ENCODE measurements at places on chromosomes 4 and X. TPM values are rescaled to one million over a fixed set of nuclear protein-coding genes. Genes with fewer than 3 reads are reported as not detected.

DNA sequence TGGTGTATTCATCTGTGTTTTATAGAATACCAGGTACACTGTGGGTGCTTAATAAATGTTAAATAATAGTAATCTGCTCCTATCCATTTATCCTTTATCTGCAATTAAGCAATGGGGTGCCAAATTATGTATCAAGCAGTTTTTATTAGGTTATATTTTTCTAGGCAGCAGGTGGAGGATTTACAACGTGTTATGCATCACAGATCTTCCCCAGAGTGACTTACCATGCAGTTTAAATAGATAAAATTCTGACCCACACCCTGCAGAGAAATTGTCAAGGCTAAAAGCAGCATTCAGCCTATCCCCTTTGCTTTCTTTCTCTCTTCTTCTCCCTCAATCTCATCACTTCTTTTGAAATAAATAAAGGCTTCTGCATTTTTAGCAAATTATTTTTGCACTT, 306.4 kb downstream of the CXXC4 start:
- no peaks in the 10 kb centered on the region for H3K27me3 ChIP-seq
- no peak overlapping the region for H3K4me3 ChIP-seq
- no peak overlapping the region for H3K27ac ChIP-seq
- DNase-seq = no peak
- H3K4me1 ChIP-seq = no peaks in the 10 kb centered on the region

DNA sequence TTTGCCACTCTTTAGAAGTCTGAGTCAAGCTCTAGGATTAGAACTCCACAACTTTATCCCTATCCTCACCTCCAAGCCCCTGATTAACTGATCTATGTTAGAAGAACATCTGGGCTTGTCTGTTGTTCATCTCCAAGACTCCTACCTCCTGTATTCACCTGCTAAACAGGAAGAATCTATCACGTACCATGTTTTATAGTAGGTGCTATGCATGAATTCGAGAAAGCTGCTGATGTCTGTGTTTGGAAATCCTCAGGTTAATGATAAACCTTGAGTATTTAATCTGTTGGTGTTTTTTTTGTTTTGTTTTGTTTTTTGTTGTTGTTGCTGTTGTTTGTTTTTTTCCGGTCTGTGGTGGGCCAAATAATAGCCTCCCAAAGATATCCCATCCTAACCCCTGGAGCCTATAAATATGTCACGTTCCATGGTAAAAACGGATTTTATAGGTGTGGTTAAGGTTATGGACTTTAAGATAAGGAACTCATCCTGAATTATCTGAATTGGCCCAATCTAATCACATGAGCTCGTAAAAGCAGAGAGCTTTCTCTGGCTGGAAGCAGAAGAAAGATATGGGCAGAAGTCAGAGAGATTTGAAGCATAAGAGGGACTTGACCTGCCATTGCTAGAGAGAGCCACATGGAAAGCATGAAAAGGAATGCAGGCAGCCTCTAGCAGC, 101.2 kb upstream of the DUSP21 start:
- no peaks in the 10 kb centered on the region for H3K27me3 ChIP-seq
- H3K27ac ChIP-seq = no peak overlapping the region
- no peak for DNase-seq
- H3K36me3 ChIP-seq = no peaks in the 10 kb centered on the region
- no peak overlapping the region for H3K4me3 ChIP-seq
- no peaks in the 10 kb centered on the region for H3K4me1 ChIP-seq

GRCh38 chr4:5719350-5720055, 8.5 kb downstream of the EVC start:
- H3K4me1 ChIP-seq = peaks cover 56% of the 10 kb centered on the region
- no peaks in the 10 kb centered on the region for H3K27me3 ChIP-seq
- no peak for DNase-seq
- H3K36me3 ChIP-seq = no peaks in the 10 kb centered on the region
- H3K27ac ChIP-seq = no peak overlapping the region

Gene ITIH6
- total RNA-seq = not detected

- no peaks in the 10 kb centered on the region for H3K36me3 ChIP-seq
- no peaks in the 10 kb centered on the region for H3K27me3 ChIP-seq
- no peak for DNase-seq
- H3K4me3 ChIP-seq = no peak overlapping the region
- no peak overlapping the region for H3K27ac ChIP-seq
These were observed 48.3 kb downstream of the USP9X start for GRCh38 chrX:41133551-41133950.

DNA sequence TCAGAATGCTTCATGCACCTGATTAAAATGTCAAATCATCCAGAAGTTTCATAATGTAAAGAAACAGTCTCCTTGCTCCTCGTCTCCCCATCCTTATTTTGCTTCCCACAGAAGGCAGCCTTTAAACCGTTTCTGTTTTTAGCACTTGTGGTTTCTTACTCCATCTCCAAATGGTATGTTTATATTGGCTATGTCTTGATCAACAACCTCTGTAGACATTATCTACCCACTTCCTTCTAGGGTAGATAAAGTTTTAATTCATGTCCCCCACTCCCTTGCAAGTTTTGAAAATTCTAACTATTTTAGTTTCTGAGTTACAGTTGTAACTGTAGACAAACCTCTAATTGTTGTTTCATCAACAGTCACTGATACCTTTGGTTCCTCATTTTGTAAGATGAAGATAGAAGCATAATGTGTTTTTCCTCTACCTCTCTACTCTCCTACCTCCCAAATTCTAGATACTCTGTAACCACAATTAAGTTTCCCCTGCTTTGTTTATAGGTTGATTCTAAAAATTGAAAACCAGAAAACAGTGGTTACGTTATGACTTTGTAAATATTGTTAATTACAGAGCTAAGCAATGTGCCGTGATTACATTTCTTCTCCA, 291.7 kb upstream of the GATB start:
- no peak for DNase-seq
- H3K4me3 ChIP-seq = no peak overlapping the region
- no peak overlapping the region for H3K27ac ChIP-seq
- H3K36me3 ChIP-seq = no peaks in the 10 kb centered on the region
- no peaks in the 10 kb centered on the region for H3K4me1 ChIP-seq

Gene CXorf51B
- total RNA-seq = not detected

DNA sequence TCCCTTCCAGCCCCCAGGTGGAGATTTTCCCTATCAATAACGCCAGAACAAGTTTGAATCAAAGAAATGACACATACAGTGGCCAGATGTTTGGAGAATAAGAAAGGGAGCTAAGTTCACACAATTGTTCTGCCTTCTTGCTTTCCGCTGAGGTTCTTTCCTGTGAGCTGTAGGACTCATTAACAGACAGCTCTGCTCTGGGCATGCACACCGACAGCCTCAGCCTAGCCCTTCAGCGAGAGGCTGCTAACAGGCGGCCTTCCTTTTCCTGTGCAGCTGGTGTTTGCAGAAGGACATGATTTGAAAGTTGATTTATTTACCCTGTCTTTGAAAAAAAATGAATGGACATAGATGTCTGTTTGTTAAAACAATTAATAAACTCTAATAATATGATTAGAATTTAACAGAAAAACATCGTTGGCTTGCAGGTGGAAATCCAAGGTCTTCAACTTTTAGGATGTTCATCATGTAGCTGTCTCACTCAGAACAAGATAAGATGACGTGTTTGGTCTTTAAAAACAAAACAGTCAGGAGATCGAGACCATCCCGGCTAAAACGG, 183.3 kb downstream of the KDR start:
- no peaks in the 10 kb centered on the region for H3K4me1 ChIP-seq
- no peak overlapping the region for H3K4me3 ChIP-seq
- no peak overlapping the region for H3K27ac ChIP-seq
- DNase-seq = no peak
- no peaks in the 10 kb centered on the region for H3K27me3 ChIP-seq
- no peaks in the 10 kb centered on the region for H3K36me3 ChIP-seq

Gene GRIA3
- 2.3 TPM for total RNA-seq

Gene MTCP1
- total RNA-seq = 5.3 TPM

DNA sequence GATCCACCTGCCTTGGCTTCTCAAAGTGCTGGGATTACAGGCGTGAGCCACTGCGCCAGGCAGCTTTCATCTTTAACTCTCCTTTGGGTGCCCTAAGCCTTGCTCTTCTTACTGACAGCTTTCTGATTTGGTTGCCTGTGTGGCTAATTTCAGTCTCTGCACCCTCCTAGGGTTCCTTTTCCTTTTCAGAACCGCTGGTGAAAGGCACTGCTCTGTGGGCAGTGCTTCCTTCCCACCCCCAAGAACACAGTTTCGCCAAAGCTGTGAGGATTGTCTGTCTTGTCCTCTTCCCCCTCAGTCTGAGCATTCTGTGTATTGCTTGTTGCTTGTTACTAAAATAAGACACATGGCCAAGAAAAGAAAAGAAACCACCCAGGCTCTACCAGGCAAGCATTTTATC, 101.4 kb upstream of the FRMPD3 start:
- H3K36me3 ChIP-seq = no peaks in the 10 kb centered on the region
- no peak for DNase-seq
- H3K27ac ChIP-seq = no peak overlapping the region
- H3K4me3 ChIP-seq = no peak overlapping the region
- no peaks in the 10 kb centered on the region for H3K27me3 ChIP-seq

DNA sequence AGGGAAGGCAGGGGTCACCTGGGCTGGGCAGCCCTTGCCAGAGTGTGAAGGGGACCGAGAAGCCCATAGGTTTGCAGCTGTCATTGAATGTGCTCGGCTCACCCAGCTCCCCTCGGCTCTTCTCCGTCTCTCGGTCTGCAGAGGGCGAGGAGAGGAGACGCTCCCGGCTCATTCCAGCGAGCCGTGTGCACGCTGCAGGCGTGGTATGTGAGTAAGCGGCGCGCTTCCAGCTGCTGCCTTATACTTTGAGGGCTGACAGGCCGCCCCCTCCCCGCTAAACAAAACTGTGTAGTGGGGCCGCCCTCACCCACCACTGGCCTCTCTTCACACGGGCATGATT, 23.0 kb upstream of the BCORL1 start:
- H3K36me3 ChIP-seq = no peaks in the 10 kb centered on the region
- no peaks in the 10 kb centered on the region for H3K4me1 ChIP-seq
- no peak overlapping the region for H3K4me3 ChIP-seq
- no peaks in the 10 kb centered on the region for H3K27me3 ChIP-seq
- no peak overlapping the region for H3K27ac ChIP-seq

Gene PDZD4
- total RNA-seq = 22.2 TPM

GRCh38 chr4:139484783-139485311, 30.9 kb downstream of the RAB33B start:
- no peaks in the 10 kb centered on the region for H3K36me3 ChIP-seq
- no peaks in the 10 kb centered on the region for H3K4me1 ChIP-seq
- no peak overlapping the region for H3K27ac ChIP-seq
- no peak overlapping the region for H3K4me3 ChIP-seq

DNA sequence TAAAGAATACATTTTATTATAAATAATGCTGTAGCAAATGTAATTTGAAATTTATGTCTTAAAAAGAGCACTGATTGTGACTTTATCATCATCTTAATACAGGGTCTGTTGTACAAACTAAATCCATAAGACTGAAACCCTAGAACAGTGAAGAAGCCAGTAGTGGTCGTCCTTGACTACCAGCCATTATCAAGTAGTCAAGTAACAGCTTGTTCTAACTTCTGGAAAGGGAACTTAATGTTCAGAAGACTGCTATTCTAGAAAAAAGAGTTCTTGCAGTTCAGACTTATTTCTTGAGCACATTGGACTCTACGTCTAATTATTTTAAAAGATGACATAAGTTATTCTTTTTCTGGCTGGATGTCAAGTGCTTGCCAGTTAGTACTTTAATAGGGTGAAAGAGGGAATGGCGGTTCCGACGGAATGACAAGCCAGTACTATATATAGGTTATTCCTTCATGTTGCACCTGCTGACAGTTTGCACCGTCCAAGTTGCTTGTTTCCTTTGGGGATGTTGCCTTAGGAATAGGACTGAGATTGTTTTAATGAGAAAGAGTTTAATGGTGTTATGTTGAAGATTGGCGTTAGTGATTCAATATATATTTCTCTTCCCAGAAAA, 109.9 kb downstream of the RAPGEF2 start:
- H3K4me3 ChIP-seq = no peak overlapping the region
- H3K27ac ChIP-seq = no peak overlapping the region
- H3K4me1 ChIP-seq = no peaks in the 10 kb centered on the region
- no peaks in the 10 kb centered on the region for H3K36me3 ChIP-seq
- H3K27me3 ChIP-seq = no peaks in the 10 kb centered on the region
- no peak for DNase-seq

DNA sequence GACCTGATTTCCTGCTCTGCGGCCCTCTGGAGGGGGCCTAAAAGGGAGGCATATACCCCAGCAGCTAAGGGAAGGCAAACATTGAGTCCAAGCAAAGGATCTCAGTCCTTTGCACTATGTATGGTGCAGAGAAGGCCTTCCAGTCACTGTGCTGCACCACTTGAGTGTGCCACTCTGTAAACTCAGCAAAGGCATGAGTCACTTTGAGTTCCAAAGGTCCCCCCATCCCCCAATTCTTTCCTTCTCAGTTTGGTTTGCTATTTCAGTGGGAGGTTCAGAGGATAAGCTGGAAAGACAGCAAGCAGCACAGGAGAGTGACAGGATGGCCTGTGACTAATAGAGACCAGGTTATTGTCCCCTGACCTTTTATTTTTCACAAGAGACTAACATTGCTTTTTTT, 131.3 kb downstream of the FHDC1 start:
- DNase-seq = no peak
- H3K27me3 ChIP-seq = no peaks in the 10 kb centered on the region
- no peaks in the 10 kb centered on the region for H3K36me3 ChIP-seq
- no peak overlapping the region for H3K27ac ChIP-seq

GRCh38 chr4:148062301-148062950, 330.5 kb downstream of the ARHGAP10 start:
- H3K27me3 ChIP-seq = no peaks in the 10 kb centered on the region
- H3K4me1 ChIP-seq = no peaks in the 10 kb centered on the region
- no peaks in the 10 kb centered on the region for H3K36me3 ChIP-seq
- no peak for DNase-seq
- H3K4me3 ChIP-seq = no peak overlapping the region
- H3K27ac ChIP-seq = no peak overlapping the region
